RCC 7860 (cell line): ENCODE measurements at places on chromosomes 3 and 15.
A peak's percentile ranks its signal among the peaks of the same experiment; 100 is the strongest.

GRCh38 chr3:157713101-157713500 is 209.9 kb upstream of the VEPH1 start:
- DNase-seq = no peak

- DNase-seq = no peak
Measured at GRCh38 chr15:59420108-59420507, 17.9 kb upstream of the FAM81A start.

- peak; percentile 89 for DNase-seq
Measured at GRCh38 chr3:49673715-49674496, at the start of gene APEH. APEH (plus strand) TSS chr3:49674351; CDS start chr3:49674402, 51 bp downstream.

DNA sequence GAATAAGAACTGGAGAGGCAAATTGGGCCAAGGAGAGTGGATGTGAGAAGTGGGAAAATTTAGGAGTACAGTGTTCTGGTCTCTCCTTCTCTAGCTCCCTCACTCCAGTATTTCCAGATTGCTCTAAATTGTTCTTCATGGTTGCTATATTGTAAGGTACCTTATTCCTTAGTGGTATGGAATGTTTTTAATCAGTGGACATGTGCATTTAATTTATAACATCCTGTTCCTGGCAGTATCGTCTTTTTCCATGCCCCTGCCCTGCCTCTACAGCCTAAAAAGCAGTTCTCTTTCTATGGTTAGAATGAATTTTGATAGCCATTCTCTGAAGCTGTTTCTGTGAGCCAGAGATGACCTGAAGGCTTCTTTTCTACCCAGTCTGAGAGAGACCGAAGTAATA is 180.5 kb downstream of the TCF12 start:
- DNase-seq = no peak

DNA sequence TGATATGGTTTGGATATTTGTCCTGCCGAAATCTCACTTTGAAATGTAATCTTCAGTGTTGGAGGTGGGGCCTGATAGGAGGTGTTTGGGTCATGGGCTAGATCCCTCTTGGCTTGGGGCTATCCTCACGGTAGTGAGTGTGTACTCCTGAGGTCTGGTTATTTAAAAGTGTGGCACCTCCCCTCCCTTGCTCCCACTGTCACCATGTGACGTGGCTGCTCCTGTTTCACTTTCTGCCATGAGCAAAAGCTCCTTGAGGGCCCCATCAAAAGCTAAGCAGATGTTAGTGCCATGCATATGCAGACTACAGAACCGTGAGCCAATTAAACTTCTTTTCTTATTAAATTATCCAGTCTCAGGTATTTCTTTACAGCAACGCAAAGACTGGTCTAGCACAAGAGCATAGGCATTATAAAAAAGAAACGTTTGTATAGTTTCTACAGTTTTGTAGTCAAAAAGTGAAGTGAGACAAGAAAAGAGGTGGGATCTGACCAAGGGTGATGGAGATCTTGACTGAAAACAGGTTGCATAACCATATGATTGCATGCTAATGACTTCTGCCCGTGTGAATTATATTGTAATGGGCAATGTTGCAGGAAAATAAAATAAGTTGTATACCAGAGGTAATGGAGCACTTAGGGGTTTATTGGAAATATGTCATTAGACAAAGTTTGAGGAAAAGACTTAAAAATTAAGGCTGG is 28.5 kb upstream of the CLASP2 start:
- DNase-seq = no peak

GRCh38 chr3:113057117-113057516 is 66.3 kb downstream of the GTPBP8 start:
- no peak for DNase-seq

- DNase-seq = peak; percentile 7
Measured at GRCh38 chr3:159947220-159947619, 41.4 kb upstream of the IL12A start.

DNA sequence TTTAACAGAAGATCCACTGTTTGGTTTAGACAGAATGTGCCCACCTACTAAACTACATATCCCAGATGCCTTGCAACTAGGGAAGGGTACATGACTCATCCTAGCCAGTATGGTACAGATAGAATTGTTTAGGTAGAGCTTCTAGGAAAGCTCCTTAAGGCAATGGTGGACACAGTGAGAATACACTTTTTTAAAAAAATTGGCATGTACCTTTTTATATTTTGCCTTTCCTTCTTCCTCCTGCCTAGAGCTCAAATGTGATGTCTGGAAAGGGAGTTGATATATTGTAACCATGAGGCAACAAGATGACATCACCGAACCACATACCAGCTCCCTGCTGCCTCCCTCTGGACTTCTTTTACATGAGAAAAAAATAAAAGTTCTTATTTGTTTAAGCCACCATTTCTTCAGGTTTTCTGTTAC is 14.4 kb upstream of the C3orf80 start:
- DNase-seq = peak; percentile 35
